Foreskin keratinocyte (primary cell): ENCODE measurements at places on chromosomes 7 and 10. TPM values are rescaled to one million over a fixed set of nuclear protein-coding genes. Genes with fewer than 3 reads are reported as not detected.

DNA sequence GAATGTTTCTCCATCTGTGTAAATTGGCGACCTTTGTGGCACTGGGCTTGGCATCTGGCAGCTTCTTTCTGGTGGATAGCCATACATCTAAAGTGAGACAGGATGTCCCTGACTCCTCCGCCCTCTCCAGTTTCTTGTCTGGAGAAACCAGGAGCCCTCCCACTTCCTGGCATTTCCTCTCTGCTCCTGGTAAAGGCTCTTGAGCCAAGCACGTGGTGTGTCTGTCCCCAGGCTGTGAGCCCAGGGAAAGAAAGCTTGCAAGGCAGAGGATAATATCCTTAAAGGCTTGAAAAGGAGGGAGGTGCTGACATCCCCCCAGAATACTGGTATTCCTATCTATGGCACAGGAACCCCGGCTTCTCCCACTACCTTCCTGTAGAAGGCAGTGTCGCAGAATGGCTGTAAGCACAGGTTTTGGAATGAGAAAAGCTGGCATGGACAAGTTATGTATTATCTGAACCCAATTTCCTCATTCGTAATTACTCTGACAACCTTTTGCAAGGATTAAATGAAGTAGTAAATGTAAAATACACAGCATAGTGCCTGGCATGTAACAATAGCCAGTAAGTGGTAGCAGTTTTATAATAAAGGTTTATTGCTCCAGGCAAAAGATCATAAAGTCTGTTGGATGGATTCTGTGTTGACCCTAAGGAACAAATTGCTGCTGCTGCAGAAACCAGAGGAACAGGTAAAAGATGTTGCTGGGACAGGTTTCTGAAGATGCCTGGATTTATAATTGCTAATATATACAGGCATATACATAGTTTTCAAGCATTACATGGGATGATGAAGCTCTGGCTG lies 11.8 kb upstream of the ACSL5 start:
- DNase-seq, result peak; percentile 9

DNA sequence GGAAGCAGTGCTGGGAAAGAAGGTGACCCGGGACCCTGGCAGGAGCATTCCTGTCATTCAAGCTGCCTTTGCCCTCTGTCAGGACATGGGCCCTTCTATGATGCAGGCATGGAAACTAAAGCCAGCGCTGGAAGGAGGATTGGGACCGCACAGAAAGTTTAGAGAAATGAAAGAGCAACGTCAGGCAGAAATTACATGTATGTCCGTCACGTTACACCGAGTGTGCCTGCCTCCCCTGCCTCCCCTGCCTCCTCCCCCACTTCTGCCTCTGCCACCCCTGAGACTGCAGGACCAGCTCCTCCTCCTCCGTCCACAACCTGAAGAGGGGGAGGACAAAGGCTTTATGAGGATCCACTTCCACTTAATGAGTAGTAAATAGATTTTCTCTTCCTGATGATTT lies 13.9 kb upstream of the PWWP2B start:
- no peak for DNase-seq

SORBS1 gene
- total RNA-seq, result 0.71 and 0.74 TPM in 2 replicates

DNA sequence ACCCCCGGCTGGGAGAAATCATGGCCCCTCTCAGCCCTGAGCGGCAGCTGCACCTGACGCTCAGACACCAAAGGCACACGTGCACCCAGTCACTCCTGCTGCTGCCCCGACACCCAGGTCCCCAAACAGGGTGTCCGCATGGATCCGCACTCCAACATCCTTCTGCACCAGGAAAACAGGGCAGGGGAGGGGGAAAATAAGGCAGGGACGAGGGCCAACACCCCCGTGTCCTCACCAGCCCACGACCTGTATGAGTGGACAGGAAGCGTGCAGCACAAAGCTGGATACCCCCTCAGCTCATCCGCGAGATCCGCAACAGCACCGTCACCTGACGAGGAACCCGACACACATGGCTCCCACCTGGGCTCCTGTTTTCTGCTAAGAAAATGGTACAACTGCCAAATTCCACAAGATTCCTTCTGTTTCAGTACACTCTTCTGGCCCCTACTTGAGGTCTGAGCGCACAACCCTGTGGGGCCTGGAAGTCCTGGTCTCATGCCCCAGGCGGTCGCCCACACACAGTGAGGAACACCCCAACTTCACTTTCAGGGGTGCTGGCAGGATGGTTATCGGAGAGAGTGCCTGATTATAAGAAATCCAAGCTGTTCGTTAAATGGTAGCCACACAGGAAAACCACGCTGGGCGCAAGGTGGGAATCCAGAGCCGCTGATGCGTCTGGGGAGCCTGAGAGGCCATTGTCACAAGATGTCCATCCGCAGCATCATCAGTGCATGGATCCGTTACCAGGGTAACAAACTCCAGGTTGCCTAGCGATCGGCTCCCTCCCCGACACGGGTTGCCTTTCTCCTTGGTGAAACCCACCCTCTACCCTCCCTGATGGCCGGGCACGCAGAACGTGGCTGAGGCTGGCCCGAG lies 63.6 kb downstream of the ZRANB1 start:
- no peak for DNase-seq

HDAC9 gene
- total RNA-seq, result 19.5 and 24.9 TPM in 2 replicates

NEUROG3 gene
- not detected in 2 replicates for total RNA-seq

DNA sequence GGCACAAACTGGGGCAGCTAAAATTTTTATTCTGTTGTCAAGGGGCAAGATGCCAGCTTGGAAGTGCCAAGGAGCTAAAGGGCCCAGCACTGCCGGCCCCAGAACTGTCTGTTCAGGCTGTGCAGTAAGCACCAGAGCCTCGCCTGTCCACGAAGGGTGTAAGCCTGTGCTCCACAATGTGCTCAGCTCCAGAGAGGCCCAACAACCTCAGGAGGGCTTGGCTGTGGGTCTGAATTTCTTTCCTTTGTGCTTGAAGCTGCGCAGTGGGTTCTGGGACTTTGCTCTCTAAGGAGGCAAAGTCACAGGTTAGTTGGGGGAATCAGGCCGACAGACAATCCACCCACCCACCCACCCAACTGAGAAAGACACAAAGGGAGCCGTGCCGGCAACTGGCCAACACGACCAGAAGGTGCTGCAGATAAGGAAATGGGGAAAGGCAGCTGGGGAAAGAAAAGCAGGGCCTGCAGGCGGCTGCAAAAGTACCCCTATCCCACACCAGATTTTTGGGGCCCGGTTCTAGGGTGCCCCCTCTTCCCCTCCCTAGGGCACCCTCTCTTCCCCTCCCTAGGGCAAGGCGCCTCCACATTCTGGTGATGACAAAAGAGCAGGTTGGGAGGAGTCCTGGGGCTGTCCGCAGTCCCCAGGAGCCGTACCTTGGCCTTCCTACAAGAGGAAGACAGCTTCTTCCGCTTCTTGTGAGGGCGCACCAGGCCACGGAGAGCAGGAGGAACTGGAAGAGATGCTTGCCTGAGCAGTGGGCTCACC lies 7.7 kb downstream of the DDX56 start:
- no peak for DNase-seq
